ENCODE measurements at places on chromosomes 4 and X.

- DNase-seq: no peak
Observed at GRCh38 chrX:154353172-154353843, 21.1 kb downstream of the FLNA start.

DNA sequence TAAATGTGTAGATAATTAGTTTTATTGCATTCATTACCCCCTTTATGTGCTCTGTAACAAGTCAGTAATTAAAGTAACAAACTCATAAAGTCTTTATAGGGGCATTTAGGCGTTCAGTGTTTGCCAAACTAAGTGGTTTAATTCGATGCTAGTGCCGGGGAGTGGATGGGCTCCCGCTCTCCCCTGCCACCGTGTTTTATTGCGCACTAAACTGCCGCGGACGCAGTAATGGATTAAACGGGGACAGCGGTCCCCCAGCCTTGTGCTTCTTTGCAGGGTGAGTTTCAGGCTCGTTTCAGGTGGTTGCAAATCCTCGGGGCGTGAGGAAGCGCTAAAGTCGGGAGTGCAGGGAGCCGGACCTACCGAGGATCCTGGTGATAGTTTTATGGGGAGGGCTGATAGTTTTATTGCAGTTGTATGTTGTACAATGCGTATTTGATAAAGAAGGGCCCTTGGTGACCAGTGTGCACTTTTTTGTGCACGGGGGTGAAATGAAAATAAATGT, 1.6 kb upstream of the PHOX2B start:
- no peak for DNase-seq

DNA sequence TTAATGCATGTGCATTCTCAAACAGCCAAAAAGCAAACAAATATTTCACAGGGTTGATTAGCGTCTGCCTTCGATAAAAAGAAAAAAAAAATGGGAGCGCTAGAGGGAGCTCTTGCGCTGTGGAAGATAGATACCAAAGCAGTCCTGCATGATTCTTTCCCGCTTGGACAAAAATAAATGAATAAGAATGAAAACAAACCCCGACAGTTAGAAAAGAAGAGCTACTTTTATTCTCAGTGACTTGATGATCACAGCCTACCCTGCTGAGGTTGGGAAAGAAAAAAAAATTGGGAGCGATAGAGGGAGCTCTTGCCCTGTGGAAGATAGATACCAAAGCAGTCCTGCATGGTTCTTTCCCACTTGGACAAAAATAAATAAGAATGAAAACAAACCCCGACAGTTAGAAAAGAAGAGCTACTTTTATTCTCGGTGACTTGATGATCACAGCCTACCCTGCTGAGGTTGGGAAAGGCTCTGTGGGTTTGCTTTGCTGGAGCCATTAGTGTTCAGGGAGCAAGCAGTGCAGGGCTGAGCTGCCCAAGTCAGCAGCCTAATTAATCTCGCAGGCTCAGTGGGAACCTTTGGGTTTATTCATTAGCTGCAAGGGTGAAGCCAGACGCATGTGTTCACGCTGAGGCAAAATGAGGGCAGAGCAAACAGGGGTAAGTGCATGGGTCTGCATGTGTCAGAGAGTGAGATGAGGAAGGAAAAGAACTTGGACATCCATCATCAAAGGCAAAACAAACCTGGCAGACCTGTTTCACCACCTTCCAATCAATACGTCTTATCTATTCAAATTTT, 249.3 kb upstream of the PRKX start:
- DNase-seq: no peak

- no peak for DNase-seq
Observed at GRCh38 chr4:173314715-173315114, 19.4 kb downstream of the HMGB2 start.

DNA sequence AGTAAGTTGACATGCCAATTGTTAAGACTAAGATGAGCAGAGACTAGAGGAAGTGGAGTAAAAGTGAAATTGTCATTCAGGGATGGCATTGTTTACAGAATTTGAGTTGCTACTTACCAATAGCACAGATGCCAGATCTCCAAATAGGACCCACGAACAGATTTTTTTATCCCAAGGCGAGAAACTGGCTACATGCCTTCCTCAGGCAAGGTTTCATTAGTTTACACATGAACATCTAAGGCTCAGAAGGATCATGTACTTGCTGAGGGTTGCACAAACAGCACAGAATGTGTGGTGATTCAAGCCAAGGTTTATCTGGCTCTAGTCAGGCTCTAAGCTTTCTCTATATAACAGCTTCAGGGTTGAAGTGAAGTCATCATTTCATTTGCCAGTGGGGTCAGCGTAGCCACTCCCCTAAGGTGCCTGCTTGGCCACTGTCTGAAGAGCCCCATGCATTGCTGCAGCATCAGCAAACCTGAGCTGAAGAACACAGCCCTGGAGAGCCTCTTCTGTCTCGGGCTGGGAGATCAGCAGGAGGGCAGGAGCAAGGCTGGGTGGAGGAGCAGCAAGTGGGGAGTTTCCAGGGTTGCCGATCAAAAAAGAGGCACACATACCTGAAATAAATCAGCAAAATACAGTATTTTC, 193.0 kb upstream of the LCORL start:
- DNase-seq: no peak

DNA sequence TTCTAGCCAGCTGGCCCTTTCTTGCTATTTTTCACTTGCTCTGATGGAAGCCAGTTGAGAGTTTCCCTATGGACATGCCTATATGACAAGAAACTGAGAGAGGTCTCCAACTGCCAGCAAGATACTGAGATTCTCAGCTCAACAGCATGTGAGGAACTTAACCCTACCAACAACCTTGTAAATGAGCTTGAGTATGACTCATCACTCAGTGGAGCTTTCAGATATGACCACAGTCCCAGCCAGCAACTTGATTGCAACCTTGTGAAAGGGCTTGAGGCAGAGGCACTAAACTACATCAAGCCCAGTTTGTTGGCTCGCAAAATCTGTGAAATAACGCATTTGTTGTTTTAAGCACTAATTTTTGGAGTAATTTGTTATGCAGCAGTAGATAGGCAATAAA, 175.8 kb downstream of the COMMD8 start:
- no peak for DNase-seq

DNA sequence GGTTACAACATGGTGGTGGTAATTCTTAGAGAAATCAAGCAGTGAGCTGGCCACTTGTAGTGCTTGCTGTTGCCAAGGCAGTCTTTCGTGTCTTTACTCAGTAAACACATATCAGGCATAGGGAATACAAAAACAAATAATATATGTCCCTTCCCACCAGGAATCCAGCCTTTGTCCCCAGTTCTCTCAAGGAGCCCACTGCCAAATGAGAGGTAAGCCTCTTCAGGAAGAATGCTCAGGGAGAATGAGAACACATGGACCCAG, 421 bp upstream of the PLAC1 start:
- no peak for DNase-seq

DNA sequence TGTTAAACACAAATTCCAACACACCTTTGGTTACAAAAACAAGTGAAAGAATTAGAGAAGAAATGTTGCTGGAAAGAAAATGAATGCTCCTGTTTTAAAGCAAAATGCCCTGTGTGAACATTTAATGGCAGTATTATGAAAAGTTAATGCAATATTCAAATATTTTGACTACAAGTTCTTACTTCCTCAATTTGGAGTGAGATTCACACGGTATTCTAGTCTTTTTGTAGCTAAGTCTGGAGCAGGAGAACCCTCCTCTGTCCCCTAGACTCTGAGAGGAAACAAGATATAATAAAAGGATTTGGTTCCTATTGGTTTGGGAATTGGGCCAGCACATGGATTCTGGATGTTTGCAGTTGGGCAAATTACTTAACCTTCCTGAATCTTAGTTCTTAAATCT, 12.7 kb downstream of the MAD2L1 start:
- DNase-seq: no peak

GRCh38 chrX:11435568-11435967, 142.4 kb downstream of the AMELX start:
- no peak for DNase-seq

DNA sequence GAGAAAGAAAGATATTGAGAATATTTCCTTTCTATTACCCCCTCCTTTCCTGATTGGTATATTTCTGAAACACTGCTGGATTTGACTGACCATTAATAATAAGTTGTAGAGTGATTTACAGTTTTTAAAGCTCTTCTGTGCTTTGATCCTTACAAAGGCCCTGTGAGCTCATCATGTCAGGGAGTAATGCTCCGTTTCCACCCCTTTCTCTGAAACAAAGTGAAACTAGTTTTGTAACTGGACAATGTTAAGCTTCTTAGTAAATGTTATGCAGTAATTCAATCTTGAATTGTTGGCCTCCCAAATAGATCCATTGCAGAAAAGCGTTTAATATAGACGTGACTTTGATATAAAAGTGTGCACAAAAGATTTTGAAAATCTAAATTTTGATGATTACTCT, 190.1 kb upstream of the GNPDA2 start:
- no peak for DNase-seq

GRCh38 chr4:52870225-52870624, 8.1 kb downstream of the RASL11B start:
- no peak for DNase-seq

DNA sequence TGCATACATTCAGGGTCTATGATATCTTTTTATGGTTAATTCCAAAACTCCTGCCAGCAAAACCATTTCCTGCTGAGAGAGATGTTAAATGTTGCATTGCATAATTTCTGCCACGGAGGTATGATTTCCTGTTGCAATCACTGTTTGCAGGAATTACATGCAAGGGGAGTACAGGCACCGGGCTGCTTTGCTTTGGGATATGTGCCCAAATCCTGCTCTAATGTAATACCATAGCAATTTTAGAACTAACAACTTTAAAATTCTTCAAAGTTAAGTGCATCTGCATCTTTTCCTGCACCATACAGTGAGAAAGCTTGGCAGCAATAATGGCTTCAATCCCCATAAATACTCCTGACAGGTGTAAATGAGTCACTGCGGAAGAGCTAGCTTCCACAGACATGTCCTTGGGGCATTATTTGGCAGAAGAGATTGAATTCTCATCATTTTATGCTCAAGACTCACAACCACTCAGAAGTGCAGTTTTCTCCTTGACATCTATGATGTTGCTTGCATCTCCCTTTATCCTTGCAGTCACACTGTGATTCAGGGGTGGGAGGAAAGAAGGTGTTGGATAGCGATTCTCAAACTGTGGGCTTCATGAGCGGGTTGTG, 29.6 kb downstream of the TRIM2 start:
- DNase-seq: no peak

- no peak for DNase-seq
Observed at GRCh38 chr4:81399306-81400086, 72.2 kb downstream of the RASGEF1B start.

- DNase-seq: no peak
Observed at GRCh38 chr4:7620086-7620813, 185.5 kb upstream of the PSAPL1 start.

GRCh38 chr4:112947616-112948015, 101.8 kb upstream of the ANK2 start:
- DNase-seq: no peak

DNA sequence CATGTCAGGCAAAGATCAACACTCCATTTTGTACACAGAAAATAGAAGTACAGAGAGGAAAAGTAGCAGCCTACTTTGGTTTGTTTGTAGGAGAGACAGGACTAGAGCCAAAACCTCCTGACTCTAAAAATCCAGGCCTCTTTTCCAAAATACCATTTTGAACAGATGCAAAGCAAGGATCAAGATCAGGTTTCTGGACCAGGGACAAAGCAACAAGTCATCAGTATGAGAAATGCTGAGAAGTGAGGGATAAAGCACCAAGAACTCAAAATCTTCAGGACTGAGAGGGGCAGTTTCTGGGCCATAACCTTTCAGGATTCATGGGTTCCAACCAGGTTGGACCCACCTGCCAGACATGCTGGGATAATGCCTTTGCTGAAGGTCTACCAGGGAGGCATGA, 36.6 kb upstream of the MBTPS2 start:
- DNase-seq: no peak

- DNase-seq: no peak
Observed at GRCh38 chrX:133307094-133307493, 88.9 kb upstream of the TFDP3 start.

DNA sequence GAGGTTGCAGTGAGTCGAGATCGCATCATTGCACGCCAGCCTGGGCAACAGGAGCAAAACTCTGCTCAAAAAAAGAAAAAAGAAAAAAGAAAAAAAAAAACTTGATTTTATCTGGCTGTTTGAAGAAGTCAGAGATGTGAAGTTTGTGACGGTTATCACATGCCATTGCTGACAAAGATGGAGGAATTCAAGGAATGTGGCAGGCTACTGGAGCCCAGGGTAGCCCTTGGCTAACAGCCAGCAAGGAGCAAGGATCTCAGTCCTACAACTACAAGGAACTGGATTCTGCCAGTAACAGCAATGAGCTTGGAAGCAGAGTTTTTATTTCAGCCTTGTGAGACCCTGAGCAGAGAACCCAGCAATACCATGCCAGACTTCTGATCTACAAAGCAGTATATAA, 24.3 kb upstream of the TET2 start:
- no peak for DNase-seq

- DNase-seq: no peak
Observed at GRCh38 chrX:27619975-27620374, 29.8 kb downstream of the DCAF8L2 start.

DNA sequence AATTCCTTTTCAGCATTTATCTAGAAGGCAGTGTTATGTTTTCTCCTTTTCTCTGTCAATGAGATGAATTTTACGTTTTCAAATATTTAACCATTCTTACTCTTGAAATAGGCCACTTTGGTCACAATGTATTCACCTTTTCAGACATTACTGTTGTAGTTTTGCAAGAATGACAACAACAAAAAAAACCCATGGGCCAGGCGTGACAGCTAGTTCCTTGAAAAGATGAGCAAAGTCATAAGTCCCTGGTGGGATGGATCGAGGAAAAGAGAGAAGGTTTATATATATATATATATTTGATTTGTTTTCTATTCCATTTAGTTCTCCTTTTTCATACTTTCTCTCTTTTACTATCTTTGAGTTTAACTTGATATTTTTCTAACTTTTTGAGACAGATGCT, 38.1 kb upstream of the ACSL1 start:
- DNase-seq: no peak

GRCh38 chr4:5280828-5281227, 229.5 kb downstream of the STK32B start:
- no peak for DNase-seq

- no peak for DNase-seq
Observed at GRCh38 chr4:55561889-55562288, 15.2 kb upstream of the CLOCK start.

GRCh38 chr4:169397762-169398161, 127.0 kb upstream of the SH3RF1 start:
- no peak for DNase-seq

DNA sequence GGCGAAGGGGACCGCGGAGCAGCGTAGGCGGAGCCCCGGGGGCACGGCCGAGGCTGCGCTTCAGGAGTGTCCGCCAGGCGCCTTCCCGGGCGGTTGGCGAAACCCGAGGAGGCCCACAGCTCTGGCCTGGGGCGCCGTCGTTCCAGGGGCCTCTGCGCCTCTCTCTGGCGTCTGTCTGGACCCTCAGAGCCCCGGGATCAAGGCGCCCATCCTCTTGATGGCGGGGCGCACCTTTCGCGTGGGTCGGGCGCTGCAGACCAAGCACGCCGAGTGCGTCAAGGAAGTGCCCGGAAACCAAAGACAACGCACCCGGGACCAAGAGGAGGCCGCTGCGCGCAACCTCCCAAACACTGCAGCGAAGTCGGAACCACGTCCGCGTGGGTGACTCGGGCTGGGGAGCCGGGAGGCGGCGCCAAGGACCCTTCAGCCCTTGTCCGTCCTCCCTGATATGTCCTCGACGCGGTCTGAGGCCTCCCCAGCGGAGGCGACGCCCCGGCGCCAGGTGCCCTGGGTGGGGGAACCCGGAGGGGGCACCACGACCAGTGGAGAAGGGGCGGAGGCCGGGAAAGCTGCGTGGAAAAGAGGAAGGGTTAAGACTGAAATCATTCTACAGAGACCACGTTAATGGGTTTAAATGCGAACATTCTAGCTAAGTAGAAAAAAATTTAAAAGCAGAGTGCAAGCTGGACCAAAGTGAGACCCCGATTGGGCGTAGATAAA, 9.9 kb downstream of the HMX1 start:
- no peak for DNase-seq

Data from GM18507 (cell line).